ENCODE measurements at places on chromosomes 6 and 20.
A peak's percentile ranks its signal among the peaks of the same experiment; 100 is the strongest.

GRCh38 chr6:42929821-42930360 is 611 bp downstream of the CNPY3 start:
- peak; percentile 47 for DNase-seq

- peak; percentile 95 for DNase-seq
These were observed at the start of gene BLOC1S5 for GRCh38 chr6:8063761-8064637. Gene BLOC1S5 (minus strand): TSS chr6:8064389. CDS start chr6:8064376, 13 bp downstream.

DNA sequence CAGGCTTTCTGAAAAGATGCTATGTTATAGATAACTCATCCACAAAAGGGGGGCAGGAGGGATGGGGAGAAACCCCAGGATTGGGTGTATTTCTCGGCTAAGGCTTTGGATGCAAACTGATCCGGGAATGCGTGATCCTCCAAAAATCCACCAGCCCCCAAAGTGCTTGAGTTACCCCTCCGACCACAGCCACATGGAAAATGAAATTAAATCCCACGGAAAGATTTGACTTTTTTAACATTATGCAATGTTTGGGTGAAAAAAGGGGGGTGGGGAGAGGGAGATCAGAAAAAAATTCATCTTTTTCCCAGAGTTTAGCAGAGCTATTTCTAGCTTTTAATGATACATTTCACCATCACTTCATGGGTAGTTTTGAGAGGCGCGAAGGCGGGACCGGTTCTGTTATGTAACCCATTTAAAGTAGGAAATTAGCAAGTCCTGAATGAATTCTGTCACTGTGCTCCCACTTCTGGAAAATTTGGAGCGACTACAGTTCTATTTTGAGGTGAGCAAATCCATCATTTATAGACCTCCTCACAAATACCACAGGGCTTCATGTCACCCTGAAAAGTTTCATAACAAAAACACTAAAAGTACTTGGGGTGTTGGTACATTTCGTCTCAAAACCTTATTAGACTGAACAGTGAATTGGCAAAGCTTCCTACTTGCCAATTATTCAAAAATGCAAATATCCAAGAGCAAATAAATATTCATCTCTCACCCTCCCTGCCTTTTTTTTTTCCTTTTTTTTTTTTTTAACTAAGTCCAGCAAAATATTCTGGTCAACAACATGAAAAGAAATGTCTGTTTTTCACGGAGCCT is 51.9 kb upstream of the NFATC2 start:
- DNase-seq = no peak

- no peak for DNase-seq
These were observed 34.2 kb downstream of the RBM38 start for GRCh38 chr20:57425150-57426013.

GRCh38 chr20:819680-820322 is 13.7 kb upstream of the FAM110A start:
- DNase-seq = no peak

DNA sequence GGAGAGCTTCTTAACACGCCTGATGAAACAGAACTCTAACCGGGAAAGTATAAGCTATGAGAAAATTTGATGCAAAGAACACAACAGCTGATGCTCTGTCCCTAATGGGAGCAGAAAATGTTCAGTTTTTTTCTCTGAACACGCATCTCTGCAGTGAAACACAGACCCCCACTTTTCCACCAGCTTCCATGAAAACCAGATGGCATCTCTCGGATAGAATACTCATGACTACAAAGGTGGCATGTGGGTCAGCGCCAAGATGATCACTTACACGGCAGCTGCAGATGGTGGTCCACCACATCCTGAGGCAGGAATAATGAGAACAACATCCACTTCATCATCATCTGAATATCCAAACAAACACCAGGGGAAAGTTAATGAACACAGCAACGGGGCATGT is 85.2 kb upstream of the CNR1 start:
- DNase-seq = no peak

DNA sequence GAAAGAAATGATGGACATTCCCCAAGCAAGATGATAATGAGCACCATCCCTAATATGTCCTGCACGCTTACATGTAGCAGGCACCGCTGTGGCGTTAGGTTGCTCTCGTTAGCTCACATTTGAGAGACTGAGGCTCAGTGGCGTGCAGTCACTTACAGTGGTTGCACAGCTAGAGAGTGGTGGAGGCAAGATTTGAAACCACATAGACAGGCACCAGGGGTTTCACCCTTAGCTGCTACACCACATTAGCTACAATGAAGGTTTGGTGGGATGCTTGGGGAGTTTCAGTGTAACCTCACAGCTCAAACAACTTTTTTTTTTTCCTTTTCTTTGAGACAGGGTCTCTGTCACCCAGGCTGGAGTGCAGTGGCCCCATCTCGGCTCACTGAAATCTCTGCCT is 3.7 kb downstream of the COX4I2 start:
- no peak for DNase-seq

- DNase-seq = peak; percentile 92
These were observed 45.4 kb downstream of the SSR1 start for GRCh38 chr6:7267466-7268091.

- DNase-seq = peak; percentile 62
These were observed 57.3 kb downstream of the BCKDHB start for GRCh38 chr6:80163754-80164187.

DNA sequence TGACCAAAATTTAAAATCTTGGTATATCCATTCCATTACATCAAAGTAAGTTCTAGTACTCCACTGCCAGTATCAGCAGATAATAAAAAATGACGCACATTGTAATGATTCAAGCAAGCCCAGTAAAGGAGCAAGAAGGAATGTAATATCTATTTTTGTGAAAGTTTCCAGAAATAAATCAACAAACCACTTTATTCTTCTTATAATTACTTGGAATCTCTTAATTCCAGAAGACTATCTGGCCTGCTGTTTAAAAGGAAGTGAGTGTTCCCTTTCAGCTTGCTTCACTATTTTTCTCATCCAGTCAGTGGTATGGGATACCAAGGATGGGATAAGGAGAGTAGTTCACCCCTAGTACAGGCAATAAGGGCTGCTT is 42.2 kb upstream of the DSE start:
- no peak for DNase-seq

DNA sequence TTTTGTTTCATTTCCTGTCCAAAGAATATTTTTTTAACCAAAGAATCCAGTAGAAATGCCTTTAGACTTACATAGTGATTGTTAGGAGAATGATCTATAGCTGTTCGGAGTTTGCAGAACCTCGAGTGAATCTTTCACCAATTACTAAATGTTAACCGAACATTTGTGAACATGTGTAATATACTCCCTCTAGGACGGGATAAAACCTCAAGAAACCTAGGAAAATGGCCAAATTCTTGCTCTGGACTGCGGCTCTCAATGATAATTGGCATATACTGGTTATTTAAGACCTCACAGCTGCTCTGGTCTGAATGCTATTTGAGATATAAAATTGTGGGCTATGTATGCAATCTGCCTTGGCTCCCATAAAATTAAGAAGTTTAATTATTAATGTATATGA is 137.1 kb downstream of the PACRG start:
- no peak for DNase-seq

Data from NCI-H226 (cell line).